PC-9 (cell line): ENCODE measurements at places on chromosomes 2 and 18. TPM values are rescaled to one million over a fixed set of nuclear protein-coding genes. Genes with fewer than 3 reads are reported as not detected.

Gene LRRC30
- not detected in 2 replicates for total RNA-seq

Gene BMPR2
- total RNA-seq, result 17.6 and 23.2 TPM in 2 replicates

Gene PROKR1
- total RNA-seq, result not detected in 2 replicates

- no peak for DNase-seq
Observed at GRCh38 chr2:197198890-197199289, 111.7 kb downstream of the ANKRD44 start.

- no peak for DNase-seq
Observed at GRCh38 chr2:100394111-100394641, 23.3 kb downstream of the CHST10 start.

GRCh38 chr2:96821113-96821675 is 5.1 kb downstream of the CNNM3 start:
- no peak for DNase-seq

- DNase-seq, result no peak
Observed at GRCh38 chr2:80592106-80592505, 287.6 kb upstream of the LRRTM1 start.

- DNase-seq, result no peak
Observed at GRCh38 chr18:80145196-80145804, 36.2 kb downstream of the ADNP2 start.

Gene RMDN2
- total RNA-seq, result 4.0 and 5.3 TPM in 2 replicates

Gene FBXO36
- total RNA-seq, result 3.6 and 3.9 TPM in 2 replicates

DNA sequence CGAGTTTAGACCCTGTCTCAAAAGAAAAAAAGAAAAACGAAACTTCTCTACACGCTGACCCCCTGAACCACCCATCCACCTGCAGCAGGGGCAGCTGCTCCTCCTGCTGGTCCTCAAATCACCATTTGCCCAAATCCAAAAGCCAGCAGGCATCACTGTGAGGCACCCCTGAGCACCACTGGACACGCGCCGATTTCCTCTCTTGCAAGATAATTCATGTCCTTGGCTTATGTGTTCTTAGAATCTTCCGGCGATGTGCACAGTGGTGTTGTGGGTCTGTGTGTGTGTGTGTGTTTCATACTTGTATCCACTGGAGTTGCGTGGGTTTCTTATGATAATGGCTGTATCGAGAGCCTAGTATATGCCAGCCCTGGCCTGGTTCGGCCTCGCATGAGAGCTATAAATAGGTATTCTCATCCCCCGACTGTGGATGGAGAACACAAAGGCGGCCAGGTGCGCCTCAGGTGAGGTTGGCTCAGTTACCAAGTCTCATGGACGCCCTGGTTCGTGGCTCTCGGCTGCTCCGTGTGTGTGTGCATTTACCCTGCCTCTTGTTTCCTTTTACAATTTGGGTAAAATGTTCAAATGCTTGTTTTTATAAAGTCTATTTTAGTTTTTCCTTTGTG is 235.5 kb downstream of the HDAC4 start:
- DNase-seq, result no peak
